Calu3 (cell line): ENCODE measurements at places on chromosomes 7 and 10.

DNA sequence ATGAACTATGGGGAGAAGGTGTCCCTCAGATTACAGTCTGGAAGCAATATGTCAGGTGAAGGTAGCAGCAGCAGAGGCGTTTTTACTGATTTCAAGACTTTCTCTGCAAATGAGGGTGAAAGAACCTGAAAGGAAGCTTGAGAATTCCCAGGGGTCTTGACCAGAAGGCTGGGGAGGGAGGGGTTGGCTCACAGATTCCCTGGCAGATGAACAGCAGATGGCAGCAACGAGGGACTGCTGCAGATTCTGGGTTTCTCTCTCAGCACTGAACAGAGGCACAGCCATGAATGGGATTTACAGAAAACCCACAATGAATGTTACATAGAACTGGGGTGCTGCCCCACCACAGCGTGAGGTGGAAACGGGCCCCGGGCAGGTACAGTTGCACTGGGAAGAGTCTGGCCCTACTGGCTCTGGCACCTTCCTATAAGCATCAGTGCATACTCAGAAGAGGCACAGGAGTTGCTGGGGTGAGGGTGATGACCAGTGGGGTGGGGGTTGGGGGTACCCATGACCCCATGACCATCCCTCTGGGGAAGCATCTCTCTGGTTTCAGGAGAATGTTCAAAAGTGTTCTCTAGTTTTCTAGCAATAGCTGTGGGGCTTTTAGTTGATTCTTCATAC lies 317.8 kb downstream of the SH2D4B start:
- peak; percentile 44 for DNase-seq

DNA sequence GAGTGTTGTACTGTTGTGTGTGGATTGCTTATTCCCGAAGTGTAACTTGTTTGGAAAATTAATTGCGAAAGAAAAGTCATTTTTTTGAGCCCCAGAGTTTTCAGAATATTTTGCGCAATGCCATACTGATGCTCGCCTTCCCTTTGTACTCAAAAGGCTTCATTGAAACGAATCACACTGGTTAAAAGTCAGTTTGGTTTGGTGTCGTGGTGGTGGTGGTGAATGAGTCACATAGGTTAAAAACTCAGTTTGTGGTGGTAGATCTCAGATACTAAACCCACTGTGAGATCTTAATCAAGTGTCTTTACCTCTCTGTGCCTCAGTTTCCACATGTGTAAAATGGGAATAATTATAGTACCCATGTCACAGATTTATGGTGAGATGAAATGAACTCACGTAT lies 61.1 kb upstream of the IL6 start:
- DNase-seq: no peak

DNA sequence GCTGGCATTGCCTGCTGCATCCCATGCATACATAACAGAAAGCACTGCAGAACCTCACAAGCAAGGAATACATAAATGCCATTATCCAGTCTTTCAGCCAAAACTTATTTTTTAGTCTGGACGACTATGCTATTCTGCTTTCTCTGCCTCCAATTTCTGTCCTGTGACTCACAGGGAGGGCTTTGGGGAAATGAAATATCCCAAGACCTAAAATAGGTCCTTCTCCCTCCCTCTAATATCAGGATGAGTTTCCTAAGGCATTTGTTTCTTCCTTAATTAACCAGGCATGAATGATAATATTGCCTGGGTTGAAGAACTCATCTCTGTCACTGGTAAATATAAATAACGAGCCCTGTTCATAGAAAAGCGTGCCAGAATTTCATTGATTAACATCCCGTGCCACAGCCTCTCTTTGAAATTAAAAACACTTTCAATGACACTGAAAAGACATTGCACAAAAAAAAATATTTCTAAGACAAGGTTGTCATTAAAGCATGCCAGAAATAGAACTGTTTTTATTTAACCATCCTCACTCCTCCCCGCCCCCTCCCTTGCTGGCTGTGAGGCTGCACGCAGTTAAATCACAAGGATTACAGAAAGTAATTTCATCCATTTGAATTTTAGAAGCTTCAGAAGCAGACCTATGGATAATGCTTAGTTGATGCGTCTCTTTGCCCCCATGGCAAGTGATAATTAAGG lies 103.0 kb upstream of the ANKRD1 start:
- no peak for DNase-seq

DNA sequence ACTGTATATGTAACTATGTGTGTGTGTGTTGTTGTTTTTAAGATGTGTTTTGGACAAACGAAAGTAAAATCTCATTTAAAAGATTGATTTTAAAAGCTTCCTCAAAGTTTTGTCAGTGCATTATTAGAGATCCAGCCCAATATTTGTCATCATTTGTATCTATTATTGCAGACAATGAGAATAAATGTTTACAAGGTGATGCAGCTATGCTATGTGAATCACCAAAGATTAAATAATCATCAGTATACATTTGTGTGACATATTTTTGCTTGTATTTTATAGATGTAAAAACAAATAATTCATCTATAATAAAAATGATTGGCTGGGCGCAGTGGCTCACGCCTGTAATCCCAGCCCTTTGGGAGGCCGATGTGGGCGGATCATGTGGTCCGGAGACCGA lies 35.3 kb upstream of the RTKN2 start:
- DNase-seq: no peak

DNA sequence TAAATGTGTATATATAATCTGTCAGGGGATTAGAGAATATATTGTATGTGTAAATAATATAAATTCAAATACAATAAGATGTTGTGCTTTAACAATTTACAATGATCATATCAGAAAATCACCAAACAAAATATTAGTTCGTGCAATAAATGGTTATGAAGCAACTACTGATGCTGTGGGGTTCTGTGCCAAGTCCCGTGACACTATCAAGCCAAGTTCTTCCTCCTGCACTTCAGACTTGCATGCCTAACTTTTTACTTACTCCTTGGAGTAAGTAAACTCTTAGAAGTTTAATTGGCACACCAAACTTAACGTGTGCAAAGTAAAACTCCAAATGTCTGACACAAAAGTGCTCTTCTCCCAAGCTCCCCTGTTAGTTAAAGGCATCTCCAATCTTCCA lies 26.5 kb upstream of the TMEM254 start:
- no peak for DNase-seq

GRCh38 chr7:69204943-69205342 lies 393.3 kb upstream of the AUTS2 start:
- no peak for DNase-seq

DNA sequence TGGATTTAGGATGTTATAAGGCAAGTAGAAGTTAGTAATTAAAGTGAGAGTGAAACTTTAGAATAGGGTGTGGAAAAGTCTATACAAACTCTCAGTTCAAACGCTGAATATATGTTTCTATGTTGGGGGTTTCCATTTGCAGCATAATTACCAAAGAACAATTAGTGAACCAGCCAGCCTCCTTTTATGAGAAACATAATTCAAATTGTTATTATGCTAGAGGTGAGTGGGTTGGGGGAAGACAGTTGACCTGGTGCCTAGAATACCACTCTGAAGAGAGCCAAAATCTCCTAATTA lies 435.8 kb downstream of the MDFIC start:
- DNase-seq: no peak

GRCh38 chr10:24153031-24153430 lies 55.9 kb upstream of the KIAA1217 start:
- no peak for DNase-seq

DNA sequence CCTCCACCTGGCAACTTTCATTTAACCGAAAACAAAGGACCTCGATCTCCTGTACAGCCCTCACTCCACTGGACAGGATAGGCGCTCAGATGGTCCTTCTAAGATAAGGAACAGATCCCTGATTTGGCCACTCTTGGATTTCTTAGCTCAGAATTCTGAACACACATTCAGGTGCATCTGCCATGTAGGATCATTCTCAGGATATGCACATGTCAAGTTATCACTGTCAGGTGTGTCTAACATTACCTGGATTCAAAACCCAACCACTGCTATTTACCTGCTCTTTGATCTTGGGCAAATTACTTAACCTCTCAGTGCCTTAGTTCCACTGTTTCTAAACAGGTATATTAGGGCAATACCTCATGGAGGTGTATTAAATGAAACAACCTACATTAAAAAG lies 12.2 kb upstream of the ADD3 start:
- DNase-seq: no peak
